RWPE2 (cell line): ENCODE measurements at places on chromosomes 16 and 17.

GRCh38 chr16:3665508-3665907, 11.0 kb downstream of the DNASE1 start:
- DNase-seq = peak; percentile 38

GRCh38 chr17:71959154-71959553, 161.7 kb upstream of the SOX9 start:
- DNase-seq = no peak

- DNase-seq = no peak
Measured at GRCh38 chr17:61589990-61590389, 1.0 kb downstream of the NACA2 start.

- DNase-seq = no peak
Measured at GRCh38 chr16:83356266-83356665, 451.5 kb upstream of the HSBP1 start.

DNA sequence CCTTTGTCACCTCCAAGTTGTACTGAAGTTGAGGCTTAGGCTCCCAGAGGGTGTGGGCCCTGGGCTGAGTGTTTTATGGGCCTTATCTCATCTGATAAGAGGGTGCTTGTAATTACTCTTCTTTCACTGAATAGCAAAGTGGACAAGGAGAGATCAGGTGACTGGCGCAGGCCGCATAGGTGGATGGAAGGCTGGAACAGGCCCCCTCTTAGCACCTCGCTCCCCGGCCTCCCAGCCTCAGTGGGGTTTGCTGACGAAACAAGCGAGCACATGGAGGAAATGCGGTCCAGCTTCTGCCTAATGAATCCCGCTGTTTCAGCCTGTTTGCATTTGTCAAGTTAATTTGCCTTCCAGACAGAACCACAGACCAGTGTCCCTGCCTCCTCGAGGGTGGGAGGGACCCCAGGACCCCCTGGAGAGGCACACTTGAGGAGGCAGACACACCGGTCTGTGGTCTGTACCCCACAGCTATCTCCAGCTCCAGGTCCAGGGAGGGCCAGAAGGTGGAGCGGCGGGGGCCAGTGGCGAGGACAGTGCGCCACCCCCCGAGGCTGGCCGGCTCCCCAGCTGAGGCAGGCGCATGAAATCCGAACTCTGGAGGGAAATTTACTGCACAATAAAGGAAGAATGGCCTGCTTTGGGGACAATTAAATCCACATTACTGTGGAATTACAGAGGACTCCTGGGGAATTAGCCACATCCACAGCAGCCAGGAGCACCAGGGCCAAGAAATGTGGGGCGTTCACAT, 123.4 kb downstream of the NTN1 start:
- DNase-seq = no peak

GRCh38 chr17:46984341-46984740, 5.3 kb upstream of the RPRML start:
- DNase-seq = no peak
